AG09309 (cell line): ENCODE measurements at places on chromosomes 5 and 9.
A peak's percentile ranks its signal among the peaks of the same experiment; 100 is the strongest.

- DNase-seq = no peak
Measured at GRCh38 chr5:59040804-59041201, 457.9 kb downstream of the RAB3C start.

DNA sequence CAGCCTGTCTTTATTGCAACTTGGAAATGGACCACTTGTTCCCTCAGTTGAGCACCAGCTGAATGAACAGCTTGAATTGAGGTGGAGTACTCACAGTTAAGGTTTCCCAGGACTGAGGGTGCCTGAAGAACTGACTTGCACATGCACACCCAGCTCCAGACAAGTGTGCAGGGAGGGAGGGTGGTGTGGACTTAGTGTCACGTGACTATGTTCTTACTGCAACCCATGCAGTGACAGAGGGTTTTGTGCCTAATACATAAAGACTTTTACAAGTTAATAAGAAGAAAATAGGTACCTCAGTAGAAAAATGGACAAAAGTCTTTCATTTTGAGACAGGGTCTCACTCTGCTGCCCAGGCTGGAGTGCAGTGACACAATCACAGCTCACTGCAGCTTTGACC is 18.0 kb downstream of the BARX1 start:
- DNase-seq = no peak

DNA sequence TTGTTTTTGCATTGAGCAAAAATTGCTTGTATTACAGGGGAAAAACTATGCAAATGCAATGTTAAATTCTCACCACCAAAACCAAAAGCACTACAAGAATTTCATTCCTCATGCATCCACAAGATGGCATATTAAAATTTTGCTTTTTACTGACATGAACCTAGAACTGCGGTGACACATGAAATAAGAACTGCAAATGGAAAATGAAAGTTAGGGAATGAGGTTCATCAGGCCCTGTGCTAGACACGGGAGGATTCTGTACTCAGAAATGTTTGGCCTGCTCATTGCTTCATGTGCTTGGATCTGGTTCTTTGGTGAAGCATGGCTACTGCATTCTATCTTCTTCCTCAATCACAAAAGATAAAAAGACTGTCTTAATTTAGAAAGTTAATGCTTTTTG is 9.1 kb upstream of the RFK start:
- DNase-seq = peak; percentile 69

DNA sequence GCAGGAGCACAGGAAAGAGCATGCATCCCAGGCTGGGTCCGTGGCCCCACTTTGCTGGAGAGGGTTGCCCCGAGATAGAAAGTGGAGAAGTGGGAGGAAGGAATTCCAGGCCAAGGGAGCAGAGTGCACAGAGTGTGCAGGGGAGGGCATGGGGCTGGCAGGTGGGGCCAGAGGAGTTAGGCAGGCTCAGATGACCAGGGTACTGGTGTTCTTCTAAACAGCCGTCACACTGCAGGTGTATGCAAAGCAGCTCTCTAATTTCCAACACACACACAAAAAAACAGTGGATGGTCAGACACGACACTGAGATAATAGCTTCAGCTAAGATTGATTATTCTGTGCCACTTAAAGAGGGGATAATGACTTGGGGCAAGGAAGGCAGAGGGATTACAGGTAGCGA is 212.2 kb downstream of the MTRR start:
- no peak for DNase-seq

- no peak for DNase-seq
Measured at GRCh38 chr5:95731571-95732554, 727 bp downstream of the RHOBTB3 start.

DNA sequence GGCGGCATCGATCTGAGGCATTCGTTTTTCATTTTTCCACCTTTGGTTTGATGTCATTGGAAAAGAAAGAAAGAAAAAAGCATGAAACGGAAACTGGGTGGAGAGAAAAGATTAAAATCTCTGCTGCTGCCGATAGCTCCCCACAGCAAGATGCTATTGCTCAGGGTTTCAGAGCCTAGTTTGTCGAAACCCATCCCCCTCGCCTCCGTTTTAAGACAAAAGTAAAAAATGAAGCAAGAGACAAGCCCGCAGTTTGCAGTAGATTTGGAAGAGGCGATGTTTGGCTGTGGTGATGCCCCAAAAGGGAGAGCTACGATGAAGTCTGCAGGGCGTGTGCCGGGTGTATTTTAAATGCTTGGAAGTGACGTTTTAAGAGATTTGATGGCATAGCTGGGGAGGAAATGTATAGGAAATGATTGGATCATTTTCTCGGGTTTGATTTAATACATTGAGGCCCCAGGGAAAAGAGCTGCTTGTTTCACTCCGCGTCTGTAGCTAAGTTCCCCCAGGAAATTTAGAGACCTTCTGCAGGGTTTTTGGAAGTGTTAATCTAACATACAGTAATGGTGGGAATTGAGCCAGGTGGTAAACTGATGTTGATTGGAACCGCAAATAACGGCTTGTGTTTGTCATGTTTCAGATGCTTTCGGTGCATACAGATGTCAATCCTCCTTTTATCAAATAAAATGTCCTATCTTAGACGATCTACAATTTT is 909 bp downstream of the NDFIP1 start:
- DNase-seq = no peak

- DNase-seq = no peak
Measured at GRCh38 chr5:68041293-68041692, 174.3 kb upstream of the PIK3R1 start.

DNA sequence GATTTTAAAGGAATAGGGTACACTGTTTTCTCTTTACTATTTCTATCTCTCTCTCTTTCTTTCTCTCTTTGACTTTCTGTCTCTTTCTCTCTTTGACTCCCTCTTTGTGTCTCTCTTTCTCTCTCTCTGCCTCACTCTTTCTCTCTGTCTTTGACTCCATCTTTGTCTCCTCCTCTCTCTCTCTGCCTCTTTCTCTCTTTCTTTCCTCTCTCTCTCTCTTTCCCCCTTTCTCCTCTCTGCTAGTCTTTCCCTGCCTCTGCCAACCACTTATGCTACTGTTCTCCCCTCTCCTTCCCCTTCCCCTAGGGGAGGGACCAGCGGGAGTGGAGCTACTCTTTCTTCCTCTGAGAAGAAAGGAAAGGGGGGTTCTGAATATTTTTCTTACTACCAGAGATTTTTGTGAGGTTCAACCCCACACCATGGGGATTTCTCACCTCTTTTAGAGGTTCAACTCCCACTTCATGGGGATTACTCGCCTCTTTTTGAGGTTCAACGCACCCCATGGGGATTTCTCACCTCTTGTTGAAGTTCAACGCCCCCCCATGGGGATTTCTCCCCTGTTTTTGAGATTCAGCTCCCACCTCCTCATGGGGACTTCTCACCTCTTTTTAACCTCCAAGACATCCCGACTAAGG is 309.9 kb downstream of the NR3C1 start:
- DNase-seq = no peak

GRCh38 chr9:16461137-16461840 is 409.2 kb downstream of the BNC2 start:
- no peak for DNase-seq

GRCh38 chr9:112858005-112858404 is 32.7 kb downstream of the SLC46A2 start:
- DNase-seq = no peak

- no peak for DNase-seq
Measured at GRCh38 chr5:109242518-109242917, 167.3 kb downstream of the PJA2 start.

GRCh38 chr9:69486498-69486897 is 161.5 kb downstream of the ENTREP1 start:
- no peak for DNase-seq
